ENCODE measurements at places on chromosomes 11 and 22.

DNA sequence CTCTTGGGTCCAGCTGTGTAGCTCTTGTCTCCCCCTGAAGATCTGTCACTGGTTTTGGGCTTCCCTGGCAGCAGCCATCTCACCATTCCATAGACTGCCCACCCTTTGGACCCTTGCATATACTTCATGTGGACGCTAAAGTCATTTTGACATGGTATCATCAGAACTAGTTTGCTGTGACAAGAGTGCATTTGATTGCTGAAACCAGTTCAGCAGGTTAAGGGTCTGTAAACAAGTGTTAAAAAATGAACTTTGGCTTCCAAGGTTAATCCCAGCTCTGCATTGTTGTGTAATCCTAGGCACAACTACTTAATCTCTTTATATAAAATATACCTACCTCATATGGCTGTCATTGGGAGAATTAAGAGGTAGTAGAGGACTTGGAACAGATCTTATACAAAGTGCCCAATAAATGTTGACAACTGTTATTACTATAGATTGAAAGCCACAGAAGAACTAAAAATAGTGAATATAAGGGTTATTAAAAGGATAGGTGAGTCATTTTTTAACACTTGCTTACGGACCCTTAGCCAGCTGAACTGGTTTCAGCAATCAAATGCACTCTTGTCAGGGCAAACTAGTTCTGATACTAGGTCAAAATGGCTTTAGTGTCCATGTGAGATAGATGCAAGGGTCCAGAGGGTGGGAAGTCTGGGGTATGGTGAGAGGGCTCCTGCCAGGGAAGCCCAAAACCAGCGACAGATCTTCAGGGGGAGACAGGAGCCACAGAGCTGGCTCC, 29.4 kb downstream of the CCDC90B start:
- DNase-seq = no peak

DNA sequence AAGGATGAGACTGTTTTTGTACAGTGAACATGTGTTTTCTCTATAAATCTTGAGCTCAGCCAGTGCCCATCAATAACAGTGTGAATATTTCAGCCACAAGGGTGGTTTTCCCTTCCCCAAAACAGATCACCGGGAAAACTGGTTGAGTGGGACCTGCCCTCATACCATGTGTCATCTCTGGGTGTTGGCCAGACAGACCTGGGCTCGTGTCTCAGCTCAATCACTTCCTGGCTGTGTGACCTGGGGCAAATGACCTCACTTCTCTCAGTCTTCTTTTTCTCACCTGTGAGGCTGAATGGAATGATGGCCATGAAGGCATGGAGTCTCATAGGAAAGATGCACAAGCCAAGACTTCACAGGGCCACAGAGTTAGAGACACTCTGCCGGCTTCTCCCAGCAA, 74.7 kb downstream of the COMMD9 start:
- peak; percentile 34 for DNase-seq

DNA sequence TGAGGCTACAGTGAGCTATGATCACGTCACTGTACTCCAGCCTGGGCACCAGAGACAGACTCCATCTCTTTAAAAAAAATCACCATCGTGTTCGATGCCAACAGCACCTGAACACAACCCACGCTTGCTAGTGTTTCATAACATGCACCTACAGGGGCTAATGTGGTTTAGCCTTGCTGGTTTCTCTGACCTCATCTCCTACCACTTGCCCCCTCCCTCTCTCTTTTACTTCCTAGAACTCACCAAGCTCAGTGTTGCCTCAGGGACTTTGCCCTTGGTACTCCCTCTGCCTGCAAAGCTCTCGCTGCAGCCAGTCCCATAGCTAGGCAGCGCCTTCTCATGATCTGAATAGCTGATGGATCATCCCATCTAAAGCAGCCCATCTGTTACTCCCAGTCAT, 99.8 kb downstream of the FBXO7 start:
- DNase-seq = peak; percentile 18

- DNase-seq = peak; percentile 42
Measured at GRCh38 chr11:43222215-43222614, 89.6 kb upstream of the API5 start.

DNA sequence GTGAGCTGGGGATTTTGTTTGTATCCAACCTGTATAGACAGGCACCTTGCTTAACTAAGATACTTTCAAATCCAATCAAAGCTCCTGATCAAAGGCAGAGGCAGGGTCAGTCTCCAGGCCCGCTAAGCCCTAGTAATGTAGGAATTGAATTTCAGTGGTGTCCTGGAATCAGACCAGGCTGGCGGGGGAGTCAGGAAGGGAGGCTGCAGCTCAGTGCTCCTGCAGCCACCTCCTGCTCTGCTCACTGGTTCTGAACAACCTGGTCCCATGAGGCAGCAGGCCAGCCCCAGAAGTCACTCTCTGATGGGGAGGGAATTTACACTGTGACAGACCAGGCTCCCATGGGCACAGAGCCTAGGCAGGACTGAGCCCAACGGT, 38.5 kb upstream of the GALNT18 start:
- DNase-seq = no peak

DNA sequence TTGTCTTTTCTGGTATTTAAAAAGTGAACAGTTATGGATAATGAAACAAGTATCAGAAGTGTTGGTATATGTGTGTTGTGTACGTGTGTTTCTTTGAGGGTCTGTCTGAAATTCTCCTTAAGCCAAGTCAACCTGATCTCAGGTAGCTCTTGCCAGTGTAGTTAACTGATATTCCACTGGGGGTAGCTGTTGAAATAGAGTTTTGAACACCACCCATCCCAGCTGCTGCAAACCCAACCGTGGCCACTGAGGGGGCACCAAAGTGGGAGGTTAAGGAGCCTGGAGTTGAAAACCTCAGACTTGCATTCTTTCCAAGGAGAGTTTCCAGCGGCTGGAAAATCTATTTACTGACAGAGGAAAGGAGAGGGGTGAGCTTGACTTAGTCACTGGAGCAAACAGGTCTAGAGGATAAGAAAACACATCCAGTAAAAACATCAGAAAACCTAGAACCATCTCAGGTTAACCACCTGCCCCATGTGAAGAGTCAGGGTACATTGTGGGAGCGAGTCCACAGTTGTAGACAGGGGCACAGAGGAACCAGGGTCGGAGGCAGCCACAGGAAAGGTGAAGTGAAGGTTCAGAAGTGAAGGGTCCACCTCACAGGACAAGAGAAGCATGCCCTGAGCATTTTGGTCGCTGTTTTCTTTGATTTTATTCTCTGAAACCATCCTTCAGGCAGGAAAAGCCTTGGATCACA, 8.8 kb upstream of the CUL5 start:
- DNase-seq = peak; percentile 92

- peak; percentile 98 for DNase-seq
Measured at GRCh38 chr22:20979243-20979809, 2.8 kb upstream of the LZTR1 start.

GRCh38 chr11:73206801-73207200, 11.3 kb upstream of the P2RY2 start:
- DNase-seq = no peak

DNA sequence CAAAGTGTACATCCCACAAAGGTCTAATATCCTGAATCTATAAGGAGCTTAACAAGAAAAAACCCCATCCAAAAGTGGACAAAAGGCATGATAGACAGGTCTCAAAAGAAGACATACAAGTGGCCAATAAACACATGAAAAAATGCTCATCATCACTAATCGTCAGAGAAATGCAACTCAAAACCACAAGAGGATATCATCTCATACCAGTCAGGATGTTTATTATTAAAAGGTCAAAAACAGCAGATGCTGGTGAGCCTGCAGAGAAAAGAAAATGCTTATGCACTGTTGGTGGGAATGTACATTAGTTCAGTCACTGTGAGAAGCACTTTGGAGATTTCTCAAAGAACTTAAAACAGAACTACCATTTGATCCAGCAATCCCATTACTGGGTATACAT, 12.7 kb downstream of the LGALS12 start:
- DNase-seq = no peak

Measured in mesendoderm (in vitro differentiated cells).